ENCODE measurements at places on chromosomes 7 and 10. TPM values are rescaled to one million over a fixed set of nuclear protein-coding genes. Genes with fewer than 3 reads are reported as not detected.

Gene OR6V1
- polyA plus RNA-seq: not detected

Gene ARID5B
- 18.3 TPM for polyA plus RNA-seq

Gene CASTOR2
- polyA plus RNA-seq: 7.5 TPM

Gene THSD7A
- 1.9 TPM for polyA plus RNA-seq

Gene CEP55
- 1.3 TPM for polyA plus RNA-seq

Gene MCM10
- 0.20 TPM for polyA plus RNA-seq

Gene CLDN3
- polyA plus RNA-seq: not detected

Gene DPYSL4
- polyA plus RNA-seq: 0.27 TPM

Gene GIMAP1
- polyA plus RNA-seq: 5.5 TPM

Gene MICU1
- 42.4 TPM for polyA plus RNA-seq

Gene HOXA3
- 3.4 TPM for polyA plus RNA-seq

GRCh38 chr10:49844775-49845595 is 82.9 kb upstream of the OGDHL start:
- DNase-seq: no peak

- no peak for DNase-seq
Observed at GRCh38 chr10:74063256-74063655, 65.3 kb downstream of the VCL start.

DNA sequence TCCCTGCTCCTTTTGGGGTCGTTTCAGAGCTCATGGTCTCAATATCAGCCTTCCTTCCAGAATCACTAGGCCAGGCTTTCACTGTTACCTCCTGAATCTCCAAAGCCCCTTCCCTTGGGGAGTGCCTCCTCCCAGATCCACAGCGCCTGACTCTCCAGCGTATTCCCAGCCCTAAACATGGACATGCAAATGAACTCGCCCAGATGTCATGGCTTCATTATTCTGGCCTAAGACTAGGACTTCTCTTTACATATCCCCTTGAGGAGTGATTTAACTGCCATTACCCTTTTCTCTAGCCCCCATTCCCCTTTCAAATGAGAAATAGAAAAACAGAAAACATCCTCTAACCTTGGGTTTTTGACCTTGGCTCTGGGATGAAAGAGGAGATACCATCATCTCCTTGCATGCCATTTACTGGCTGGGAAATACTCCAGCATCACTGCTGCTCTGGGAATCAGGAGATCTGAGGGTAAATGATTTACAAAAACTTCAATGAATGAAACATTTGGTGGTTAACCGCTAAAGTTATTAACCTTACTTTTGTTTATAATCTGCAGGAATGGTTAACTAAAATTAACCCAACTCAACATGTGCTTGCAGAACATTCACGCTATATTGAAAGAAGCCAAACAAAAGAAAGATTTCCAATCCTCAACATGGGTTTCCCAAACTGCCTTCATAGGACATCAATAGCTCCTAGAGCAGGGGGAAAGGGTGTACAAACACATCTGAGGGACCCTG is 37.0 kb downstream of the FAM171A1 start:
- no peak for DNase-seq

GRCh38 chr10:114995468-114996247 is 57.7 kb downstream of the TRUB1 start:
- no peak for DNase-seq

DNA sequence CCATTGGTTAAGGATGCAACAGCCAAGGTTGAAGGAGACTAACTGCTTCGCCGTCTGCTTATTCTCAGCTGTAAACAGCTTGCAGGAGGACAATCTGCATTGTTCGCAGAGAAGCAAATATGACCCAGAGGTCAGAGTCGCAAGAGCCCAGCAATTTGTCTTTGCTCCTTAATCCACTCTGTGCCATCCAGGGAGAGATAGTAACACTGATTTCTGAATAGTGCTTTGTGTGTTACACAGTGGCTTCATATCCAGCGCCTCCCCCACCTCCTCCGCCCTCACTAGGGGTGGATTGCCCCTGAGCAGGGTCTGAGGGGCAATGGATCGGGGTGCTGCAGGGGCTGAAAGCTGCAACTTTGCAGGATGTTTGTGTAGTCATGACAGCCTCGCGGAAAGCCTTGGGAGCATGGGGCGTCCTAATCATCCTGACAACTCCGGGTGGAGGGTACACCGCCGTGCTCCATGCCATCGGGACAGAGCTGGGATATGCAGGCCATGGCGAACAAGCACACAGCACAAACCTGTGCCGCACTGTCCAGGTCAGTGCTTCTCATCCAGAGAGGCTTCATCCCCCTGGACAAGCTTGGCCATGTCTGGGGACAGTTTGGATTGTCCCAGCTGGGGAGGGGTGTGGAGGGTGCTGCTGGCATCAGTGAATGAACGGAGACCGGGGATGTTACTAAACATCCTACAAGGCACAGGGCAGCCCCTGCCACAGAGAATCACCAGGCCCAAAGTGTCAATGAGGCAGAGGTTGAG is 103.1 kb upstream of the INSIG1 start:
- DNase-seq: no peak

GRCh38 chr7:12984117-12984516 is 296.7 kb downstream of the ARL4A start:
- no peak for DNase-seq

DNA sequence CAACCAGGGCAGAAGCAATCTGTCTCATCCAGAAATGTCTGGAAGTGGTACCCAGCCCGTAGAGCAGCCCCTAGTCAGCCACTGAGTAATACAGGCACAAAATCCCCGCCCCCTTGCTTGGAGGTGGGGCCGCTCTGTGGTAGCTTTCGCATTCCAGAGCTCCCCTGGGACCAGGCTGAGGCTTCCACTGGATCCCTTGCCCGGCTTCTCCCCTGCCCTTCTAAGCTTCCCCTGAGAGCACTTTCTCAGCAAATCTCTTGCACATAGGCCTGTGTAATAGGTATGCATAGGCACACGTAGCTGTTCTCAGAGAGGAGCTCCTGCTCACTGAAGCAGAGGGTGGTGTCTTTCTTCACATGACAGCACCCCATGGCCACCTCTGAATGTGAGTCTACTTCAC is 144.2 kb downstream of the BMS1 start:
- no peak for DNase-seq

GRCh38 chr10:74394416-74394969 is 243.5 kb downstream of the ADK start:
- no peak for DNase-seq

GRCh38 chr10:45410489-45410806 is 36.4 kb downstream of the ALOX5 start:
- no peak for DNase-seq

DNA sequence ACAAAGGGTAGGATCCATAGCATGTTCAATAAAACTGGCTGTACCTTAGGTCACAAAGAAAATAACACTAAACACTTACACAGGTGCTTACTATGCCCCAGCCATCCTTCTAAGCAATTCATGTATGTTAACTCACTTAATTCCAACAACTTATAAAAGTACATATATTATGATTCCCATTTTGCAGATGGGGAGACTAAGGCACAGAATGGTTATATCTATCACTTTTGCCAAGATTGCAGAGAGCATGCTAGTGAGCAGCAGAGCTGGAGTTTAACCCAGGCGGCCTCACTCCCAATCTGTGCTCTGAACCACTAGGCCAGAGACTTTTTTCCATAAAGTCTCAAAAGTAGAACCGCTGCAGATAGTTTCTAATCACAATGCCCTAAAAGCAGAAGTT is 18.9 kb upstream of the UBN2 start:
- no peak for DNase-seq

GRCh38 chr10:12703813-12704212 is 297.7 kb downstream of the CCDC3 start:
- DNase-seq: no peak

- no peak for DNase-seq
Observed at GRCh38 chr7:33813331-33813730, 92.0 kb upstream of the BMPER start.

DNA sequence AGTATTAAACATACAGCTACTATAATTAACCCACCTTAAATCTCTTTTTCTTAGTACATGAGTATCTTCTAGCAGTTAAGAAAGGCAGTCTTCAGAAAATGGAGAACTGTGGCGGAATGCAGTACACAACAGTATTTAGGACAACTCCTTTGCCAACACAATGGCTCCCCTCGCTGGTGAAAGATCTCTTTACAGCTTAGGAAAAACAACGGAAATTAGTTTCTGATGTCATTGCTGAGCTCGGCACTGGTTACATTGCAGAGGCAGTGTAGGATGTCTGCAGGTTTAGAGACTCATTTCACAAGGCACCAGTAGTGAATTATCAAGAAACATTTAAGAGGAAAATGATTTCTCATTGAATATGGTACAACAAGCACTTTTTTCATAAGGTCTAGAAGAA is 43.4 kb downstream of the GLRX3 start:
- DNase-seq: no peak

- peak; percentile 97 for DNase-seq
Observed at GRCh38 chr10:104353325-104354048, at the start of gene CFAP58. Gene CFAP58, plus strand, starts transcription at chr10:104353833. Its CDS starts 65 bp downstream, at chr10:104353898.

DNA sequence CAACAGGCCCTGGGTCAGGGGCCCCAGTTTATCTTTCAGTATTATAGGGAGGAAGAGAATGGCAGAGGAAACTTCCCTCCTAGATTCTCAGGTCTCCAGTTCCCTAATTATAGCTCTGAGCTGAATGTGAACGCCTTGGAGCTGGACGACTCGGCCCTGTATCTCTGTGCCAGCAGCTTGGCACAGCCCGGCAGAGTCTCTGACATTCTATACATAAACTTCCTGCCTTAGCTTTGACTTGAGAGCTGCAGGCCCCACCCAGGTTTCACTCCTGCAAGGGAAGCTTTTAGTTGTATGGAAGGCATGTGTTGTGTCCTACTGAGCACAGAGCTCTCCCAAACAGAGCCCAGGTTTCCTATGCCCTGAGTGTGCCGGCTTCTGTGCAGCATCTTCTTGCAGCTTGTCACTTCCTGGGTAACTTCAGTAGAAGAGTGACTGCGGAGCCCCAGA is 205.6 kb upstream of the PRSS58 start:
- no peak for DNase-seq

GRCh38 chr7:77626586-77627308 is 69.5 kb upstream of the RSBN1L start:
- DNase-seq: no peak

Measured in ovary (tissue), 10 donors.